NCI-H510A treated with DMSO at 0.1 percent for 48 hours (cell line): ENCODE measurements at places on chromosomes 7 and 10.
A peak's percentile ranks its signal among the peaks of the same experiment; 100 is the strongest.

DNA sequence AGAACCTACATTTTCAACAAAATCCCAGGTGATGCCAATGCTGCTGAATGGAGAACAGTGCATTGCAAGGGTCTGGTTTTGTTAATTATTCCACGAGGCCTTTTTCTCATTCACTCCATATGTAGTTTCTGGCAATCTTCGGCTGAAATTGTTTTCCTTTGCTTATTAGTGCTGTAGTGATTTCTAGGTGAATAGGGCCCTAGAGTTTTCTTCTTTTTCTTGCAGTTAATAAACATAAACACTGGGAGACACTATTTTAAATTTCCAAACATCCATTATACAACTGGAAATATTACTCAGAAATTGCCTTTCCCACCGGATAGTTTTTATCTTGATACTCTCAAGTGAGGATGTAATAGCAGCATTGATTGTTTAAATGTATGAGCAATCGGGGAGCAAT lies 435.6 kb downstream of the XPNPEP1 start:
- no peak for DNase-seq

DNA sequence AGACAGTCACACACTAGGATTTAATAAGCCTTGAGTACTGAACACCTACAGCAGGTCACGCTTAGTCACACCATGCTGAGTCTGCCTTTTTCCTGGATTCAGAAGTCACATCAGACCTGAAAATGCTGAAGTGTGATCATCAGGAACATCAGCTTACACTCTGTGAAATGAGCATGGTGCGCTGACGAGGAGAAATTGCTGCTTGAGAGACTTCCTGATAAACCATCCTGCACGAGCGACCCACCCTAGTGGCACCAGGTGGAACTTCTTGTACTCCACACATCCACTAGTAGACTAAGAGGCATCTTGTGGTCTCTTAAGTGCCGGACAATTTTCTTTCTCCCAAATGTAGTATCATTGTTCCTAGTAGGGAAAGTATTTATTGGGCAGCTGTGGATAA lies 51.8 kb upstream of the MRLN start:
- no peak for DNase-seq

DNA sequence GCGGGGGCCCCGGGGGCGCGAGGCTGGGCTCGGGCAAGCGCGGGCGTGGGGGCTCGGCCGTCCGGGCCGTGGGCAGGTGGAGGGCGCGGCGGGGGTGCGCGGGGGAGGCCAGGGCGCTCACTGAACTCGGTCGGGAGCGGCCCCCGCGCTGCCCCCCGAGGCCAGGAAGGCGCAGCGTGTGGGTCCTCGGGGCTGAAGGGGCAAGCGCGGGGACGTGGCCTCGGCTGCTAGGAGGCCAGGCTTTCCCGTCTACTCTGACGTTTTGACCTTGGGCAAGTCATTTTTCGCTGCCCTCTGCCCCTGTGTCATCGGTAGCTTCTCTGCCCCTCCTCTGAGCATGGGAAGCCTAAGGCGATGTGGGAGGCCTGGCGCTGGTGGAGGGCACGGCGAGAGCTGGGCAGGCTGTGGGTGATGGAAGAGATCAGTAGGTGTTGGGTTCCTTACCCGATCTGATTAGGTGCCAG lies 441 bp downstream of the FBH1 start:
- peak; percentile 3 for DNase-seq

- DNase-seq = no peak
These were observed 573.0 kb upstream of the PCDH15 start for GRCh38 chr10:55374060-55374459.

DNA sequence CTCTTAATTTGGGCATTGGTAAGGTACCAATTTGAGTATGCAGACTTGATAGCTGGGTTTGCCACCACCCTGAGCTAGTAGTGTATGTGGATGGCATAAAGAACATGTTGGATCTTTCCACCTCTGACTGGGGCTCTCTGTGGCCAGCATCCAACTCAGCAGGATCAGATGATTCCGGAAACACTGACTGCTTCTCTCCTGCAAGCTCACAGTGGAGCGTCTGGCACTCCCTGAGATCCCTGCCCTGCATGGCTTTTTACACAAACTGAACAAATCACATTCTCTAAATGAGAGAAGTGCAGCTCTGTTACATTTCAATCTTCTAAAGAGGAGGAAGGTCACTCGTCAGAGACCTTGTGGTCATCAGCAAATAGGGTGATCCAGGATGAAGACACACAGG lies 1057.5 kb downstream of the NRG3 start:
- DNase-seq = no peak

DNA sequence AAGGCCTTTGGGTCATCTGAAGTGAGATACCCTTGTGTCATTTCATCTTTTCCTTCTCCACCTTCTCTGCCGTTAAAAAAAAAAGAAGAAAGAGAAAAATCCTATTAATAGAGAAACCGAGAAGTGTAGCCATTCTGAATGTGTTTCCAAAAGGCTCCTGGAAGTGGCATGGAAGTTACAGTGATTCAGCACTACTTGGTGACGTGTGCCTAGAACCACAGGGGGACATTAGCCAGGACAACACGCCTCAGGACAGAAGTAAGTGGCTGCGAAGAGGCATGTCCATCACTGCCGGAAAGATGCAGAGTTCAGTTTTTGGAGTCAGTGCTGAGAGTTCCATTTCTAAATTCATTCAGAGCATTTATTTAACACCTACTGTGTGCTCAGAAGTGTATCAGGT lies 6.3 kb downstream of the HTRA1 start:
- DNase-seq = no peak

DNA sequence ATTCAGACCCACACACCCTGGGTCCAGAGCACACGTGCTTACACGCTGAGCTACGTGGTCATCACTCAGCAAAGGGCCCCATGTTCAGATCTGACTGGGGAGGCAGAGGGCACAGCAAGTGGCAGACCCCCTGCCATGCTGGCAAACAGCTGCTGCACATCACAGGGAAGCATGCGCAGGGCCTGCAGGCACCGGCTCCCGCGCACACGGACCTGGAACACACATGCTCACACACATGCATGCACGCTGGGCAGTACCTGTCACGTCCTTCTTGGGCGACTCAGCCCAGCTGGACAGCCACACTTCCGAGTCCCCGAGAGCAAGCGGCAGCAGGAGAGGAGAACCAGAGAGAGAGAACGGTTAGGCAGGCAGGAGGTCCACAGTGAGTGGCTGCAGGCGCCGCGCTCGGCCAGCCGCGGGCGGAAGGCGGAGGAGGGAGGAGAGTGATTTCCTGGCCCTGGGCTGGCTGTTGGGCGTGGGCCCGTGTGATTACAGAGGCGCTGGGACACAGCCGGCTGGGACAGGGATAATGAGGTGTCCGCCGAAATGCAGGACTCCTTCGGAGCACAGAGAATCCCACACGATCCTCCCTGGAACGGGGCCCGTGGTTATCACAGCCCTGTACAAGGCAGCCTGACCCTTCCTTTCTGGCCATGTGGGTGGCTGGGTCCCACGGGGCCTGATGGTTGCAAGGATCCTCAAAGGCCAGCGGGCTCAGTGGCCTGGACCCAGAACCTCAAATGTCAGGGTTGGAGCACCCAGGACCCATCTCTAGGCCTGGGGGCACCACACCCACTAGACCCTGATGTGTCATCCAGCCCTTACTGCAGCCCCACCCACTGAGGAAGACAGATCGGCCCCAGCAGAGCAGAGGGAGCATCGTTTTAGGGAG lies 175.1 kb downstream of the NEURL1 start:
- DNase-seq = no peak

GRCh38 chr10:95798096-95798855 lies 42.3 kb downstream of the ENTPD1 start:
- no peak for DNase-seq

GRCh38 chr10:96747734-96748550 lies 27.6 kb upstream of the PIK3AP1 start:
- DNase-seq = no peak

GRCh38 chr7:82742163-82742562 lies 298.6 kb upstream of the CACNA2D1 start:
- no peak for DNase-seq

GRCh38 chr10:78991187-78991586 lies 77.6 kb upstream of the ZMIZ1 start:
- no peak for DNase-seq

- DNase-seq = peak; percentile 66
These were observed 57.7 kb downstream of the STEAP1B start for GRCh38 chr7:22442187-22442881.
